ENCODE measurements at places on chromosomes 3 and 15. TPM values are rescaled to one million over a fixed set of nuclear protein-coding genes. Genes with fewer than 3 reads are reported as not detected.

Gene PSMA4
- total RNA-seq: 180 TPM

DNA sequence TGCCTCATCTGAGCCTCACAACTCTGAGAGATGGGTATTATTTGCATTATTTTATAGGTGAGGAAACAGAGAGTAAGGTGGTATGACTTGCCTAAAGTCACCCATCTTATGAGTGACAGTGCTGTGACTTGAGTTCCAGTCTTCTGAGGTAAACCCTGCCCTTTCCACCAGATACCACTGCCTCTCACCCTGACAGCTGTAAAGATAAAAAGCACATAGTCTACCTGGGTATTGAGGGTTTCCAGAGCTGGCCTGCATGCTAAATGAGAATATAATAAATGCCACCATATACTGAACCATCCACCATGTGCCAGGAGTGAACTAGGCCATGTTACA lies 25.6 kb downstream of the RASGRP1 start:
- DNase-seq: no peak

Gene GATM
- total RNA-seq: 0.20 TPM

DNA sequence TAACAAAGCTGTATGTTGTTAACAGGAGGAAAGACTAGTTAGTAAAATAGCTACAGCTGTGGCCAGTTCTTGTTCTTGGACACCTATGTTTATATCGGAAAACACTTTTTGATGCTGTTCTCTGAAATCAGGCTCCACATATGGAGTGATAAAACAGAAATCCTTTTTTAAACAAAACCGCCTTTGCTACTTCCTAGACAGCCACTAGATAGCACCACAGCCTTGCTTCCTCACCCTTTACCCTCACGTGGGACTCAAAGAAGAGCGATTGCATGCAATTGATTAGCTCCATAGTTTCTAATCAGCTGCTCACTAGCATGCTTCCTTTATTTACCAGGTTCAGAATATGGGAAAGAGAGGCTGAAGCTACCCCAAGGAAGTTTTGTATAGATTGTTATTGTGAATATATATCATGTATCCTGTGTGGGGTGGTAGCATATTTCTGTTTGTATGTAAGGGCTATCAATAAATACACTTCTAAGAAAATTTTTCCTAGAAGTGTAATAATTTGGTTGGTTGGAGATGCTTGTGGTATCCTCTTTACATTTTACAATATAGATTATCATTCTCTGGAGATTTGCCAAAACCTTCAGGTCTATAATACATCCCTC lies 4.3 kb upstream of the MTFMT start:
- peak; percentile 53 for DNase-seq

GRCh38 chr3:34727700-34728099 lies 911.6 kb upstream of the ARPP21 start:
- no peak for DNase-seq

DNA sequence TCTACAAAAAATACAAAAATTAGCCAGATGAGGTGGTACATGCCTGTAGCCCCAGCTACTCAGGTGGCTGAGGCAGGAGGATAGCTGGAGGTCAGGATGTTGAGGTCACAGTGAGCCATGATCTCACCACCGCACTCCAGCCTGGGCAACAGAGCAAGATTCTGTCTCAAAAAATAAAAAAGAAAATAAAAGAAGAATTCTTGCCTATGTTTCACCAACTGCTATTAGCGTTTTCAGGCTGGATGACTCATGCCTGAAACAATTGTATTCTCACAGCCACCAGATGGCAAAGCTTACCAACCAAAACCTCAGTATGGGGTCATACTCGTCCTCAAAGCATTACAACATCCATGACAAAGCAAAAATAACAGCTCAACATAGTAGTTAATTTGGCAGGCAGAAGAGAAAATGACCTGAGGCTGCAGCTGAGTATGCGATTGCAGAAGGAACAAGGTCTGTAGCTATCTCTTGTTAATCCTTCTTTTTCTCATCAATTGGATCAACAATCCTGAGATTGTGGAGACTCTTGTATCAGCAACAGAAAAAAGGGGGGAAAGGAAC lies 52.2 kb downstream of the TP53BP1 start:
- DNase-seq: peak; percentile 95

GRCh38 chr3:154758109-154758868 lies 321.8 kb upstream of the MME start:
- peak; percentile 36 for DNase-seq

Gene NME9
- 0.22 TPM for total RNA-seq

DNA sequence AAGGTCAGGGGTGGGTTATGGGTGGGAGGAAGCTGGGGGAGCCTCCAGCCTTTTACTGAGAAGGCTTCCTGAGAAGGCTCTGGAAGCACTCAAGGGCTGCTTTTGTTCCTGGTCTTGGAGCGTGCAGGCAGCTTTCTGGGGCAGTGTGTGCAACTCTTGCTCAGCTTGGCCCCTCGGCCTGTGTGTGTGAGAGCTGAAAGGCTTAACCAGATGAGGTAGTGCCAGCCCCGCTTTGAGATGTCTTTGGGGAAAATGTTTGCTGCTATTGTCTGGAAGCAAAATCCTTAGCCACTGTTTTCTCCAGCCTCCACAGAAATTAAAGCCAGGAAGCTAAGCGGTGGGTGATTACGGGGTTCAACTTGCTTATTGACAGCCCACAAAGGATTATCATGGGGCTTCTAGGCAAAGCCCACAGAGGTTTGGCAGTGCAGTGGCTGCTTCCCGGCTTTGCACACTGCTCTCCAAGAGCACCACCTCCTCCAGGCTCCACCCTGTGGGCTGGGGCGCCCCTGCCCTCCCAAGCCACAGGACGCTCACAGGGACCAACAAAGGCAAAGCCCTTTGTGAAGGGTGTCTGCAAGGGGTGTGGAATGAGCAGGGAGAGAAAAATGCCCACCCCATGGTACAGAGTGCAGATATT lies 121.7 kb upstream of the TLE3 start:
- DNase-seq: no peak

Gene DCBLD2
- 16.5 TPM for total RNA-seq

- DNase-seq: no peak
Measured at GRCh38 chr15:55703873-55704301, 39.1 kb downstream of the PRTG start.

- peak; percentile 92 for DNase-seq
Measured at GRCh38 chr15:52651868-52652267, 27.3 kb downstream of the ATOSA start.

DNA sequence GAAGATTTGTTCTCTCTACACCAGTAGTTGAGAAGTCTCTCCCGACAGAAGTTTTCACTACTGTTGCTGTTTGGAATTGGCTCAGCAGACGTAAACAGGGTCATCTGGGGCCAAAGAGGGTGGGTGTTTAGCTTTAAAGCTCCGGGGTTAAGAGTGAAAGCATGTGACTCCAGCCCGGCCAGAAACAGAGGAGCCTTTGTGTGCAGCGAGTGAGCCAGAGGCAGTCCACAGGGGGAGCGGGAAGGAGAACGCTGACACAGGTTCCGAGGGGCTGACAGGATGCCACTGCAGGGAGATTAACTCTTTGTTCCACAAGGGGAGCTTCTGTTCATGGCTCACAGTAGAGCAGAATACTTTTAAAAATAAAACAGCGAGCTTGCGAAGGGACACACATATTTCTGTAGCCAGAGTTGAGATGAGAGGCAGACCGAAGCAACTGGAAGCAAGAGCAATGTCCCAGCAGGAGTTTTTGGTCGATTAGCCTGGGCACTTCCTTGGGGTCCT lies 26.9 kb downstream of the BMF start:
- DNase-seq: peak; percentile 91

Gene WDR72
- total RNA-seq: not detected

All from lung microvascular endothelial cell (primary cell).